ENCODE measurements at places on chromosomes 1 and 21. TPM values are rescaled to one million over a fixed set of nuclear protein-coding genes. Genes with fewer than 3 reads are reported as not detected.

DNA sequence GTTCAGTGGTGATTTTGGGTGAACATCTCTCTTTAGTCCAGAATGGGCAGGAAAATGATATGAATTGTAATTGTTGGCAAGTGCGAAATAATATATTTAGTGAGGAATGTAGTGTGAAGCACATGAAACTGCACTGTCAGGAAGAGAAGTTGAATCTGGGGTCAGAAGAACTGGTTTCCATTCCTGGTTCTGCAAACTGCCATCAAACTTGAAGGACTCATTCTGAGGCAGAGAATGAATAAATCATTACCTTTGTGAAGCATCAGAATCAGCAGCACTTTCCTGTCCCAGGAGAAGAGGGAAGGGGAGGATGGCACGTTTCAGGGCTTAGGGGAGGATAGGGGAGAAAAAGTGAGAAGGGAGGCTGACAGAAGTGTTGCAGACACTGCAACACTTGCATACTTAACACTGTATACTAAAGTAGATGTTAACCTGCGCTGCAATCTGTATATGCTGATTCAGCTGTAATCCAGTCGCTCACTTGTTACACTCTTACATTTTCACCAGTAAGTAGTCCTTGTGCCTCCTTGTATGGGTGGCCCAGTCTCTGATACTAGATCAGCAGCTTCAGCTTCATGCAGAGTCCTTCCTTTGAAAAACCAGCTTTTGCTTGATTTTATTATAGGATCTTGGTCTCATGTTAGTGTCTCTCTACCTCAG is 10.5 kb upstream of the RPTN start:
- DNase-seq, result no peak

DNA sequence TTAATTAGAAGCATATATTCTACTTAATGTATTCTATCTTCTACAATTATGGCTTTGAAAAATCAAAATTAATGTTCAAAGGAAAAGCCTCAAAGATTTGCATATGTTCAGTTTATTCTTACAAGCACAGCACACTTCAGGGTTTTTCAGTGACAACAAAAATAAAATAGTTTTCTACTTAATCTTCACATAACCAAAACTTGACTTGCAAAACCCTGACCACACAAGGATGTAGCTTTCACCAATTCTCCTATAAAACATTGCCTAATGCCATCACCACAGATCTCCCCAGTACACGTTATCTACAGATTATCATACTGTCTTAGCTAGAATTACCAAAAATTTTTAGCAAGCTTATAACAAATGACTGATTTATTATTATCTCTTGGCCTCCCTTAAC is 23.3 kb downstream of the LPAR3 start:
- no peak for DNase-seq

The PIGR gene
- not detected for total RNA-seq

- no peak for DNase-seq
Measured at GRCh38 chr1:19390166-19390850, 78.2 kb downstream of the SLC66A1 start.

DNA sequence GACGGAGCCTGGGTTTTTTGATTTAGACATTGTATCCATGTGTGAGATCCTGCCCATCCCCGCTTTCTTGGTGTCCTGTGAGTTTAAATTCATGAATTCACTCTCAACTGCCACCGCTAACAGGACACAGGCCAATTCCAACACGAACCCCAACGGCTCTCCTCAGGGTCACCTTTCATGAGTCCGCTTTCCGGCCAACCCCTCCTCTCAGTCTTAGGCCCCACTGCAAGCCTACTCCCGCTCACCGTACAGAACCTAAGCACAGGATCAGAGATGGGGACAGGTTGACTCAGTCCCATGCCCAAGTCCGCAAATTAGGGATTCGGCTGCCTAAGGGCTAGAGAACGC is 238 bp upstream of the SCP2 start:
- DNase-seq, result no peak

DNA sequence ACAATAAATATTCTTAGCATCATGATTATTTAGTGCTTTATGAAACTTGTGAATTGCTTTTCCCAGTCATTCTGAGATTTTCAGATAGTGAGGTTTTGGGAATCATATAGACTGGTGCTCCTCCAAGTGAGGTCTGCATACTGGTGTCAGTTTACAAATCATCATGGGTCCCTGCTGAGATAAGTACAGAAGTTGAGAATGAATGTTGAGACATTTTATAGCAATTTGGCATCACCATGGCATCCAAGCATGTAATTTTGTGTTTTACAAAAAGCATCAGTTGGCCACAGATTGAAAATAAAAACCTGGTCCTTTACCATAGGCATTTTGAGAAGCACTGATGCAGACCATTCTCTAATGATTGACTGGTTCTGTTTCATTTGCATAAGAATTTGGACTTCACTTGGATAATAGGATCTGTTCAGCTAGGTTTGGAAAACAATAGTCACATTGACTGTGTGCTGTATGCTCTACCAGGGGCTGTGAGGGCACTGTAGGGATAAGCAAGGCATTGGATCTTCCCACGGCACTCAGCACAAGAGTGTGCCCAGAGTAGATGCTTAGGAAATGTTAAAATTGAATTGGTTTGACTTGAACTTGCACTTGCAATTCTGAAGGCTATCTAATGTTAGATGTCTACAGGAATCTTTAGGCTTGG is 79.0 kb upstream of the JUN start:
- no peak for DNase-seq

GRCh38 chr21:20031807-20032206 is 966.4 kb upstream of the NCAM2 start:
- DNase-seq, result no peak

DNA sequence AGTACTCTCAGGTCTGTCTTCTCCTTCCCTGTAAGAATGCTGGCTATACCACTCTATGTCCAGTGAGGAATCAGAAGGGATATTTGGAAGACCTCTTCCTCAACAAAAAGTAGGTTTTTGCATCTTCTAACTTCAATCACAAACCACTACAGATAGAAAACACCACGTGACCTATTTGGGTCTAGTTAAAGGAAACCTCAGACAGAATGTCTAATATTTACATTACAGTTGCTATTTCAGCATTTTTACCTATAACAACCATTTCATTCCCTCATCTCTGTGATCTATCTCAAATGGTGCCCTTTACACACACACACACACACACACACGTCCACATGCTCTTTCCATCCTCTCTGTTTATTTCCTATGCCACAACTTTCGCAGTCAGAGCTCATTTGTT is 7.9 kb upstream of the ADORA3 start:
- no peak for DNase-seq

DNA sequence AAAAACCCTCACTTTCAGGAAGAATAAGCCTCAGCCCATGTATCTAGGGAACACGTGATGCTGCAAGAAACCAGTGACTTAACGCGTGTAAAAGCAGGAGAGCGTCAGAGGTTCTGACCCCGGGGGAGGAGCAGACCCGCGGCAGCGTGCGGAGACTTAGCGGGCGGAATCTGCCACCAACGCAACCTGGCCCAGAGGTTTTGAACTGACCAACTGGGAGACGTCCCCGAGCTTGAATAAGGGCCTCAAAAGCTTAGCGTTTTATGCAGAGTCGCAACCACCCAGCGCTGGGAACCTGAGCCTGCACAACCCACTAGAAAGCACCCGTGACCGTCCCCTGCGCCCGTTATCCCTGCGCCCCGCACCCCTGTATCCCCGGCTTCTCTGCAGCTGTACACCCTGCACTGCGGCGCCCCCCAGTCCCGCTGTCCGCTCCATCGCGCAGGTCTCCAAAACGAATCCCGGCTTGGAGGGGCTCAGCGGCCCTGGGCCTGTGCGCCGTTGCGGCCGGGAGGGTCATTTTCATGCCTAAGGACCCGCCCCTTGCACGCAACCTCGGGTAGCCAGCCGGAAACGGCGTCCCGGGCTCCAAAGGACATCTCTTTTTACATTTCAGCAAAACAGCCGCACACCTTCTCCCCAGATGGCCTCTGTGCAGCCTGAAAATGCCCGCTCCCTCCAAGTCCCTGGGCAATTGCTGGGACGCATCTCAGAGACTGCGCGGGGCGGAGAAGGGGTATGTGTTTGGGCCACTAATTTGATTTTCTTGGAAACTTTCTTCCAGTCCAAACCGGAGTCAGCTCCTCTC is 29.4 kb upstream of the TRIM17 start:
- DNase-seq, result no peak

DNA sequence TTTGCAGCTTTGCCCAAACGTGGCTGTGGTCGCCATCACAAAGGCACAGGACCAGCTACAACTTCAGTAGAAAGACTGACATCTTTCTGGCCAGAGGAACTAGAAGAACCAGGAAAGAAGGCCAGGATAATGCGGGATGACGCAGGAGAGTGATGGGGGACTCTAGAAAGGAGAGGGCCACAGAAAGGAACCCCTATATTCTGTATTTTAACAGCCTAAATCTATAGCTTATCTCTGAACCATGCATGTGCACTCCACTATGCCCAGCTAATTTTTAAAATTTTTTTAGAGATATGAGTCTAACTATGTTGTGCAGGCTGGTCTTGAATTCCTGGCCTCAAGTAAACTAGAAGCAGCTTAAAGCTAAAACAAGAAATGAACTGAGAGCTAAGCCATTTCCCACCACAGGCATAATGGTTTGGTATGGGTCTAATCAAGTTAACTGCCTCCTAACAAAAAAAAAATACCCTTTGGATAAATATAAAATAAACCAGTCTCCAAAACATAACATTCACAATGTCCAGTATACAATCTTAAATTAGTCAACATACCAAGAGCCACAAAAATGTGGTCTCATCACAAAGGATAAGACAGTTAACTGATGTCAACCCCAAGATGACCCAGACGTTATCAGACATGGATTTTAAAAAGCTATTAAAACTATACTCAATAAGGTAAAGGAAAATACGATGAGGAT is 18.0 kb downstream of the LTN1 start:
- DNase-seq, result no peak
